ENCODE measurements at places on chromosomes 3 and 15.

- DNase-seq = no peak
Measured at GRCh38 chr3:188617988-188618701, 464.2 kb downstream of the LPP start.

DNA sequence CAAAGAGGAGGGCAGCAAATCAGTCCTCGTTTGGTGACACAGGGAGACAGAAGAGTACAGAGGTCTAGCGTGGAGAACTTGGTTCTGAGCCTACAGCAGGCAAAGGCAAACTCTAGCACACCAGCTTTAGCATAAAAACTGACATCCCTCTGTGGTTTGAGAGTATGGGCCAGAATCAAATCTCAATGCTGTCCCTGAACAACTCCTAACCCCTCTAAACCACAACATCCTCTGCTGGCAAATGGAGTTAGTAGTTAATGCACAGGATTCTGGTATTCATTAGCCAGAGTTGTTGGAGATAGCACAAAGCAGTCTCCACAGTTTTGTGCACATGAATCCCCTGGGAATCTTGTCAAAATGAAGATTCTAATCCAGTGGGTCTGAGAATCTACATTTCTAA, 315.8 kb downstream of the NTRK3 start:
- no peak for DNase-seq

GRCh38 chr15:69601711-69602504, 149.3 kb downstream of the RPLP1 start:
- no peak for DNase-seq

GRCh38 chr3:170201527-170201926, 20.0 kb upstream of the PHC3 start:
- DNase-seq = no peak

DNA sequence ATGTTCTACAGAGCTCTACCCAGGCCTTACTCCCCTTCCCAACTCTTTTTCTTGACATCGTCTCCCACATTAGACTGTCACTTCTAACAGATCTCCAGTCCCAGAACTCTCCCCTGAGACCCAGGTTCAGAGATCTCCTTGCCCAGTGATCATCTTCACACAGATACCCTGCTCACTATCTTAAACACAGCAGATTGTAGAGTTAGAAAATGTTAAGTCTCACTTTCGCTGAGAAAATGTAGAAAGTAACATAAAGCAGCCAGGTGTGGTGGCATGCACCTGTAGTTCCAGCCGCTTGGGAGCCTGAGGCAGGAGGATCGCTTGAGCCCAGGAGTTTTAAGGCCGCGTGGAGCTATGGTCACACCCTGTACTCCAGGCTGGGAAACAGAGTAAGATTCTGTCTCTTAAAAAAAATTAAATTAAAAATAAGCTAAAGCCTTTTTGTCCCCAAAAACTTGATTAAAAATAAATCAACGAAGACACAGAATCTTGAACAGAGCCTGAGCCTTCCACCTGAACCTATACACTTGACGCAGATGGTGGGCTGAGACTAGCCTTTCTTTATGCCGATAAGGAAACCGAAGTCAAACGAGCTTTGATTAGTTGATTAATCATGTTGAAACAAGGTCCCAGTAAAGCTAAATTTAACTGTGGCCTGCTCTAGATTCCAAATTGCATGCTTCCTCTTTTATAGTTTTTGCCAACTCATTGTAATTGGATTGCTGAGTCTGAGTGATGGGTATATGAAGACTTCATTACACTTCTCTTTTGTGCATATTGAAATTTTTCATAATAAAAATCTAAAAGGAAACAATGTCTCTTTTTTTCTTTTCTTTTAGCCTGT, 31.3 kb upstream of the BLM start:
- no peak for DNase-seq

- no peak for DNase-seq
Measured at GRCh38 chr3:151859233-151859673, 14.2 kb upstream of the SUCNR1 start.

DNA sequence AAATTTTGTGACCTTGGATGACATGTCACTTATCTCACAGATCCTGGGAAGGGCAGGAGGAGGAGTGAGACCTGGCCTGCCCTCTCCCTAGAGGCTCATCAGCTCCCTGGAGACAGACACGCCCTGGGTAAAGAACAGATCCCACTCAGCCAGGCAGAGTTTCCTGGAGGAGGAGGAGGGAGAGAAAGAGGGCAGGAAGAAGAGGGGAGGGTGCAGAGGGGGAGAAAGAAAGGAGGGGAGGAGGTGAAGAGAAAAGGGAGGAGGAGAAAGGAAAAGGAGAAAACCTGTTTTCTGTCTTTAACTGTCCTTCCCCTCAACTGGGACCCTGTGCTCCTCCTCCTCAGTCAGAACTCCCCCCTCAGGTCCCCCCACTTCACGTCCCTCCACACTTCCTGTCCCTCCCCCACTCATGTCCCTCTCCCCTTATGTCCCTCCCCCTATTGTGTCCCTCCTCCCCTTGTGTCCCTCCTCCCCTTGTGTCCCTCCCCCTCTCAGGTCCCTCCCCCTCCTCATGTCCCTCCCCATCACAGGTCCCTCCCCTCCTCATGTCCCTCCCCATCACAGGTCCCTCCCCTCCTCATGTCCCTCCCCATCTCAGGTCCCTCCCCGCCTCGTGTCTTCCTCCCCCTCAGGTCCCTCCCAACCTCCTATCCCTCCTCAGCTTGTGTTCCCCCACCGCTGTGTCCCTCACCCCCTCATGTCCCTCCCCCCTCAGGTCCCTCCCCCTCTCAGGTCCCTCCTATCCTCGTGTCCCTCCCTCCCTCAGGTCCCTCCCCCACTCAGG, 52.3 kb upstream of the CGNL1 start:
- no peak for DNase-seq

- DNase-seq = no peak
Measured at GRCh38 chr15:76840830-76841460, 64.2 kb downstream of the SCAPER start.

- no peak for DNase-seq
Measured at GRCh38 chr15:70559265-70560239, 203.8 kb downstream of the UACA start.

DNA sequence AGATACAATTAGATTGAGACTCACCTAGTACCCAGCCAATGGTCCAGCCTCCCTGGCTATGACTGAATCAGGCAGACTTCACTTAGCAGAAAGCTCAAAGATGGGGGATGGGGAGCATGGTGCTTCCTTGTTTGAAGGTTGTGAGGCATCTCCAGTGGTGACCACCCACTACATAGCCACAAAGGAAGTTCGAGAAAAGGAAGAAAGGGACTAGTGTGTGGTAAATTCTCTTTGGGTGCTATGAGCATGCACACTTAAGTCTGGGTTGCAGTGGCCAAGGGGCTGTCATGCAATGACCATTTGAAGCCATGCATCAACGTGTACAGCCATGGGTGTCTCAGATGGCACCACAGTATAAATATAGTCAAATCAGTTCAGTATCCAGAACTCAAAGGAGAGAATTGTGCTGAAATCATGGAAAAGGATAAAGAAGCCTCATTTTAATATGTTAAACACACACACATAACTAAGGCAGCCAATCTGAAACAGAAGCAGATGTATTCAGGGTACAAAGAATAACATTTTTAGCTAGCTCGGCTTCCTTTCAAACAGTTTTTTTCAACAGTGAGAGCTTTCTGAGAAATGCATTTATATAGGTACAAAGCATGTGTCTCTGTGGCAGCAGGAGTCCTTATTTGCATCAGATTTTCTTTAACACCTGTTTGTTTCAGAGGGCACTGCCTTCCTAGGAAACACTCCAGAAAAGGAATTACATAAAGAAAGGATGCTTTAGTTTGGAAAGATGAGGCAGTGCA, 275.5 kb downstream of the GAP43 start:
- no peak for DNase-seq

DNA sequence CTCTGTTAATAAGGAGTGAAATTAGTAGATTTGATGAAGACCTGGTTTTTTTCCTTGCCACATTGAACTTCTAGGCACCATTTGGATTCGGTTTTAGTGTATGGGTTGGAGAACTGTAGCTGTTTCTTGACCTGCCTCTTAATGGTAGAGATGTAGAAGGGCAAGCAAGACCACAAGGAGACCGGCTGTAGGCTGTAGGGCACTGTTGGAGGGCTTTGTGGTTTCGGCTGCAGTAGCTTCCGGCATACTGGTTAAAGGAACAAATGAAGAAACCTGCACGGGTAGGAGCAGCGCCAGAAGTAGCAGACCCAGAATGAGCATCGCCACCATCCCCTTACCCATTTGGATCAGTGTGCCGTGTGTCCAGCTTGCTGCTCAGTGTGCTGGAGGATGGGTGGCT, 7.9 kb downstream of the PCLAF start:
- no peak for DNase-seq

DNA sequence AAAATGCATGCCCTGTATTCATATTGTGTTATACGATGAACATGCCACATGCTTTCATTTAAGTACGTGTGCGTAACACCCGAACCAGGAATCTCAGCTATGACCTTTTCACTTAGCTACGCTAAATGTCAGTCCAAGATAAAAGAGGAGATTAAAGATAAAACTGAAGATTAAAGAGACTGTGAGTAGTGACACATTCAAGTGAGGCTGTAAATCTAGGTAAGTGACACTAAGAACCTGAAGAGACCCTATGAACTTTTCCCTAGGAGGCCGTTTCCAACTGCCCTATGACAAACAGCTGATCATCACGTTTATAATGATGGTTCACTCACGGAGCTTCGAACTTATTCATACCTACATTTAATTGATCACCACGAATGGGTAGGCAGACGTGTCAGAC, 32.2 kb downstream of the TFRC start:
- DNase-seq = no peak

- DNase-seq = no peak
Measured at GRCh38 chr3:56789076-56789475, 12.7 kb downstream of the ARHGEF3 start.

GRCh38 chr15:58839485-58839884, 68.4 kb downstream of the MINDY2 start:
- DNase-seq = no peak

DNA sequence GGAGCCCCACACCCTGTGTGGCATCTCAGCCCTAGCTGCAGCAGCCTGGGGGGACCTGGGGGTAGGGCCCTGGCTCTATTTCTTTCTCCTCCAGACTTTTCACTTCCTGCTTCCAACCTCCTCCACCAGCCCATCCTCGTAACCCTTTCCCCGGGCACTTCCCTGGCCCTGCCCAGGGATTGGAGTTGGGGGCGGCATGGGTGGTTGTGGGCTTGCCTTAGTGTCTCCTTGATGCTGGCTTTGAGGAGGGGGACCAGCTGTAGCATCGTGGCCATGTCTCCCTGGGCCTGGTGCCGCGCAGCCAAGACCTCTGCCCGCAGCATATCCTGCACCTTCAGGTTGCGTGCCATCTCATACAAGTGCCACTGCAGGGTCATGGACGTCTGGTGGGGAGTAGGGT, 28.1 kb downstream of the CYP11A1 start:
- no peak for DNase-seq

DNA sequence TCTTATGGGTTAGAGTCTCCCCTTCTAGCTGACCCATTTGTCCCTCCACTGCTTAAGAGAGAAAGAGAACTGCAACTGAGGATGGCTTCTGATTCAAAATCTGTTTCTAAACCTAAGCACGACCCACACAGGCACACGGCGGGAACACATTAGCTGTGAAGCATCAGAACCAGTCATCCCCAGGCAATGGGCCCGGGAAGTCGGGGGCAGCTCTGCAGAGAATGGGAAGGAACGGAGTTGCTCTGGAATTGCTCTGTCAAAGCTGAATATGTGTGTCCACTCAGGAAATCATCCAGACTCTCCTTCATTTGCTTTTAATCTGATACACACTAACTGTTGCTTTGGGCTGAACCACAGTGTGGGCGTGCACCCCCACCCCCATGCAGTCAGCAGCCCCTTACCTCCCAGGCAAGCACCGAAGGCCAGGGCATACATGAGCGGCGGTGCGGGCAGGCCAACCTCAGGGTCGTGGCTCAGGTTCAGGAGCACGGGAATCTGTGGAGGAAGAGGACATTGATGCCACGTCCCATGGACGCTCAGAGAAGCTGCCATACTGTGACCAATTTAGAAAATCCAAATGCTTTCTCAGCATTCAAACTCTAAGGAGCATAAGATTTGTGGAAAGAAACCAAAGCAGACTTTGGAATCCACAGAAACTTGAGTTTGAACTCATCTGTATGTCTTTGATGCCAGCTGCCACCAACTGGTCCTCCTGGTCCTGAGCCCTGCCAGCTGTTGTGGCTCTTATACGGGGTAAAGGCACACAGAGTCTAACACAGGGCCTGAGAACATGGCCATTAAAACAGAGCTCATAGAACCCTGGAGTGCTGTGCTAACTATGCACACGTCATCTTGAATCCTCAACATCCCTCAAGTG, 247.9 kb downstream of the OCA2 start:
- no peak for DNase-seq

DNA sequence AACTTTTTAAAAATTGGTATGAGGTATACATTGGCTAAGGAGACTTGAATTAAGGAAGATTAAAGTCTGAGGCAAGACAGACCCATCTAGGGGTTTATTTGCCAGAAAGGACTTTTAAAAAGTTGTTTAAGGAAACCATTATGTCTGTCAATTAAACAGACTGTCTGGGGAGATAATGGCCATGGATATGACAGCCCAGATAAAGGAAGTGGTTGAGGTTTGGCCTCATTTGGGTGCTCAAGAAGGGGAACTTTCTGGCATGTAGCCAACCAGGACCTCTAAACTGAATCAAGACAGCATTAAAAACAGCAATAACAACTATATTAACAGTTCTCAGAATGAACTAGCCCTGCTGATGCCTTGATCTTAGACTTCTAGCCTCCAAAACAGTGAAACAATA, 9.9 kb upstream of the CD200R1L start:
- DNase-seq = no peak

DNA sequence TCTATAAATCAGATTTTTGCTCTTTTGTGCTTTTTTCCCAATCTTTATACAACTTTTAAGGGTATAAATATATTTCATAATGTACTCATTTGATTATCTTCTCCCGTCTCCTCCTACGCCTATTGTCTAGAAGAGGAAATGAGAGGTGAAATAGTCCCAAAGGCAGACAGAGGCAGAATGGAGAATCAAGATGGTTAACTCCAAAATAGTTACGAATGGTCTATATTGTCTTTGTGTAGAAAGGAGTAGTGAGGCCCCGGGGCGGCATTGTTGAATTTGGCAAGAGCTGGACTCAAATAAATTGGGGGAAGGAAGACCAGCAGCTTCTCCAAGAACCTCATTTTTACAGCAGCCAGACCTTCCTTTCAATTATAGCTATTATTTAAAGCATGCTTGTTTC, 23.9 kb downstream of the ITPR1 start:
- no peak for DNase-seq

GRCh38 chr3:58387650-58388546, 45.7 kb downstream of the PDHB start:
- DNase-seq = no peak

All from anterior cingulate cortex (tissue), 58 donors.